Pancreas (tissue), 10 donors: ENCODE measurements at places on chromosomes 7 and 10. TPM values are rescaled to one million over a fixed set of nuclear protein-coding genes. Genes with fewer than 3 reads are reported as not detected.

SPDYE8 gene
- not detected for total RNA-seq

EEPD1 gene
- 13.0 TPM for total RNA-seq

PTPN20 gene
- 7.1 TPM for total RNA-seq

SBDS gene
- total RNA-seq = 56.1 TPM

DNA sequence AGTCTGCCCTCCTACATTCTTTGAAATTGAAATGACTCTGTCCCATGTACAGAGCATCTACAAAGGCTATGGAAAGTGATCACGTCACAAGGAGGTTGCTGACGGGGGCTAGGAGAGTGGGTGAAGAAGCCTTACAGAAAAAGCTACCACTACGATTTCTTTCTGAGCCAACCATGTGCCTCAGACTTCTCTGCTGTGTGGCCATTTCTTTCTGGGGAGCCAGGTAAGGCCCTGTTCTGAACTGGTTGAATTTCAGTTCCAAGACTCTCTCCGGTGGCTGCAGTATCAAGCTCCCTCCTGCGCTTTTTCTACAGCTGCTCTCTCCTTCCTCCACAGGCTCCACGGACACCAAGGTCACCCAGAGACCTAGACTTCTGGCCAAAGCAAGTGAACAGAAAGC is 112.5 kb upstream of the PRSS1 start:
- no peak for DNase-seq

GRCh38 chr7:159231017-159231416 is 86.3 kb upstream of the VIPR2 start:
- DNase-seq = no peak
